ENCODE measurements at places on chromosomes 3 and 15.
A peak's percentile ranks its signal among the peaks of the same experiment; 100 is the strongest.

DNA sequence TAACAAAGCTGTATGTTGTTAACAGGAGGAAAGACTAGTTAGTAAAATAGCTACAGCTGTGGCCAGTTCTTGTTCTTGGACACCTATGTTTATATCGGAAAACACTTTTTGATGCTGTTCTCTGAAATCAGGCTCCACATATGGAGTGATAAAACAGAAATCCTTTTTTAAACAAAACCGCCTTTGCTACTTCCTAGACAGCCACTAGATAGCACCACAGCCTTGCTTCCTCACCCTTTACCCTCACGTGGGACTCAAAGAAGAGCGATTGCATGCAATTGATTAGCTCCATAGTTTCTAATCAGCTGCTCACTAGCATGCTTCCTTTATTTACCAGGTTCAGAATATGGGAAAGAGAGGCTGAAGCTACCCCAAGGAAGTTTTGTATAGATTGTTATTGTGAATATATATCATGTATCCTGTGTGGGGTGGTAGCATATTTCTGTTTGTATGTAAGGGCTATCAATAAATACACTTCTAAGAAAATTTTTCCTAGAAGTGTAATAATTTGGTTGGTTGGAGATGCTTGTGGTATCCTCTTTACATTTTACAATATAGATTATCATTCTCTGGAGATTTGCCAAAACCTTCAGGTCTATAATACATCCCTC lies 4.3 kb upstream of the MTFMT start:
- no peak for DNase-seq

DNA sequence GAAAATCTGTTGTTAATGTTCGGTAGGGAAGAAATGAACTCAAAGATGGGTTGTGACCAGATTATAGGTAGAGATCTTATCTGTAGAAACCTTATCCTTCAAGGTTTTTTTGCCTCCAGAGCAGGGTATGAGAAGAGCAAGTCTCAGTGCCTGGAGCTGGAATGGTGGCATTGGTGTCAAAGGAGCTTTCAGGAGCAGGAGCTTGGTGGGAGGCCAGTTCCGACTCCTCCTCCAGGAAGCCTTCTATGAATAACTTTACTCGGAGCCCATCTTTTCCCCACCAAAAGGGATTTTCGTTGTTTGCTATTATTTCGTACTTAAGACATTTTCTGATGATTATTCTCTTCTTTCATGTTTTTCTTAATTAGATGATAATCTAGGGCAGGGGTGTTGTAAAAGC lies 91.8 kb downstream of the GHSR start:
- no peak for DNase-seq

DNA sequence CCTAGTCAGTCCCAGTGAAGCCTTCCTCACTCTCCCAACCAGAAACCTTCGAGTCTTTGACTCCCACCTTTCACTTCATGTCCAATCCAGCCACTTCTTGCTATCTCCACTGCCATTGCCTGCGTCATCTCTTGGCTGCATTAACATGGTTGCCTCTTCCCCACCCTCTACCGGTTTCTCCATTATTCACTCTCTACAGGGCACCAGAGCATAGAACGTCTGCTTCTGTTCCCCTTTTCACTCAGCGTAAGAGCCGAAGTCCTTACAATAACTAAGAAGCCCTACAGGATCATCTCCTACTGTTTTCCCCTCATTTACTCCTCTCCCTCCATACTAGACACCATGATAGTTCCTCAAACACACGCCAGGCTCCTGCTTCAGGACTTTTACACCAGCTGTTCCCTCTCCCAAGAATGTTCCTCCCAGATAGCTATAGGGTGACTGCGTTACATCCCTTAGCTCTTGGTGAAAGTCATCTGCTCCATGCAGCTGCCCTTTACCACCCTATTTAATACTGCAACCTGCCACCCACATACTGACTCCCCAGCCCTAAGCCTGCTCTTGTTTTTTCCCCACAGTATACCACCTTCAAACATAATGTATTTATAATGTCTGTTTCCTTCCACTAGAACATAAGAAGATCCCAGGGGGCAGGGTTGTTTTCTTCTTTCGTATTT lies 30.9 kb downstream of the RCN2 start:
- no peak for DNase-seq

GRCh38 chr3:69763458-69763857 lies 24.2 kb downstream of the MITF start:
- DNase-seq, result no peak

DNA sequence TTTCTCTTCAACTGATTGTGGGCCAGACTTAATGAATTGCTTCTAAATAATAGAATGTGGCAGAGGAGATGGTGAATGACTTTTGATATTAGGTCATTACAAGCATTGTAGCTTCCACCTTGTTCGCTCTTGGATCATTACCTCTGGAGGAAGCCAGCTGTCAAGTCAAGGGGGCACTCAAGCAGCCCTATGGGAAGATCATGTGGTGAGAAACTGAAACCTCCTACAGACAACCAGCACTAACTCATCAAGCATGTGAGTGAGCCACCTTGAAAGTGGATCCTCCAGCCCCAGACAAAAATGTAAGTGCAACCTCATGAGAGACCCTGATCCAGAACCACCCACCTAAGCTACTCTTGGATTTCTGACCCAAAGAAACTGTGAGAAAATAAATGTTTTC lies 109.8 kb upstream of the TBC1D5 start:
- no peak for DNase-seq

DNA sequence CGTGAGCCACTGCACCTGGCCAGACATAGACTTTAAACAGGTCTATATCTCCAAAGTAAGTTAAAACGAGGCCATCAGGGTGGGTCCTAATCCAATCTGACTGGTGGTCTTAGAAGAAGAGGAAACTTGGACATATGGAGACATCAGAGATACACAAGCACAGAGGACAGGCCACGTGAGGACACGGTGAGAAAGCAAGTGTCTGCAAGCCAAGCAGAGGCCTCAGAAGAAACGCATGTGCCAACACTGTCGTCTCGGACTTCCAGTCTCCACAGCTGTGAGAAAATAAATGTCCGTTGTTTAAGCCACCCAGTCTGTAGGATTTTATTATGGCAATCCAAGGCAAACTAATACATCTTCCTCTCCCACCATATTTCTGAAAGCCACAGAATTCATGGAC lies 43.9 kb downstream of the MRPL46 start:
- DNase-seq, result no peak

- DNase-seq, result no peak
Measured at GRCh38 chr15:88375234-88375927, 91.8 kb downstream of the MRPL46 start.

DNA sequence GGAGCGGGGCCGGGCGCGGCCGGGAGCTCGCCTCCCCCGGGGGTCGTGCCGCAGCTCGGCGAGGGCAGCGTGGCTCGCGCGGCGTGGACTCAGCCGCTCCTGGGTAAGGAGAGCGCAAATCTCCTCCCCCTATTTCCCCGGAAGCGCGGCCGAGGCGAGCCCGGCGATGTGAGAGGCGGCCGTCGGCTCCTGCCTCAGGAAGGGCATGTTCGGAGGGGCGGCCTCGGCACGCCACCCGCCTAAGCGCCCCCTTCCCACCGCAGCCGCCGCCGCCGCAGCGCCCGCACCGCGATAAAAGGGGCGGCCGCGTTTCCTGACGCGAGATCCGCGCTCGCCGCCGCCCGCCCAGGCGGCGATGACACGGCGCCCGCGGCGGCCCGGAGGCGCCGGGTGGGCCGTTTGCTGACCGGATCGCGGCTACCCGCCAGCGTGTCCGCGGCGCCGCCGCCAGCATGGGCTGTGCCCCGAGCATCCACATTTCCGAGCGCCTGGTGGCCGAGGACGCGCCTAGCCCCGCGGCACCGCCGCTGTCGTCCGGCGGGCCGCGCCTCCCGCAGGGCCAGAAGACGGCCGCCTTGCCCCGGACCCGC lies at the start of gene PDE8A:
Gene PDE8A, plus strand, starts transcription at position 146 of the 590 bp plus-strand sequence. Its CDS starts 307 bp downstream, at position 453.
- peak; percentile 41 for DNase-seq

GRCh38 chr3:190229632-190230424 lies 92.4 kb downstream of the CLDN1 start:
- no peak for DNase-seq

DNA sequence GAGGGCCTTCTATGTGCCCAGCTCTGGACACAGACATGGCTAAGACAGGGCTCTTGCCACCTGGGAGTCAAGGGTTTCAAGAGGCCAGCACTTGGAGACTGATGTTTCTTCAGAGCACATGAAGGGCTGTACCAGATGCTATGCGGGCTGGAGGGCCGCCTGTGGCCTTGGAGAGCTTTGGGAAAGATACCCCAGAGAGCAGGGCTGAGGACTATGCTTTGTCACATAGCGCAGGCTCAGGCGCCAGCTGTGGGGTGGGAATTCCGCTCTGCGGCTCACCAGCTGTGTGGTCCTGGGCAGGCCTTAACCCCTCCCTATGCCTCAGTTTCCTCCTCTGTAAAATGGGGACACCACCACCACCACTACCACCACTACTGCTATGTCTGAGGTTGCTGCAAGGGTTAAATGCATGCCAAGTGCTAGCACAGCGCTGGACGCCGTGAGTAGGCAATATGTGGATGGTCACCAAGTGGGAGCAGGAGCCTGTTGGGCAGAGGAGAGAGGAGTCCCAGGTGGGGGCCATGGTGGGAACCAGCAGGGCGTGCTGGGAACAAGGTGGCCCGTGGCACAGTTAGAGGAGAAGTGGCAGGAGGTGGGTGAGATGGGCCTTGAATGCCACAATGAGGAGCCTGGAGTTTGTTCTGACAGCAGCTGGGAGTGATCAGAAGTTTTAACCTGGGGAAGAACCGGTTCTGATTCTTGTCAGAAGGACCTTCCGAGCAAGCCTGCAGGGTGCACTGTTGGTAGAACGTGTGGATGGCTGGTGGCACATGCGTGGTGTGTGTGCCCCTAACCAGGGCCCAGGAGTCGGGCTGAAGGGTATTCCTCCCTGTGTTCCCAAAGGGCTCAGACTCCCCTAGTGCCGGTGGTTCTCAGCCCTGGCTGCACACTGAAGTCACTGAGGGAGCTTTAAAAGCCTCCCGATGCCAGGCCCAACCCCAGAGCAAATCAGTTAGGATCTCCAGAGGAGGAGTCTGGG lies 41.7 kb downstream of the FEM1B start:
- DNase-seq, result no peak

DNA sequence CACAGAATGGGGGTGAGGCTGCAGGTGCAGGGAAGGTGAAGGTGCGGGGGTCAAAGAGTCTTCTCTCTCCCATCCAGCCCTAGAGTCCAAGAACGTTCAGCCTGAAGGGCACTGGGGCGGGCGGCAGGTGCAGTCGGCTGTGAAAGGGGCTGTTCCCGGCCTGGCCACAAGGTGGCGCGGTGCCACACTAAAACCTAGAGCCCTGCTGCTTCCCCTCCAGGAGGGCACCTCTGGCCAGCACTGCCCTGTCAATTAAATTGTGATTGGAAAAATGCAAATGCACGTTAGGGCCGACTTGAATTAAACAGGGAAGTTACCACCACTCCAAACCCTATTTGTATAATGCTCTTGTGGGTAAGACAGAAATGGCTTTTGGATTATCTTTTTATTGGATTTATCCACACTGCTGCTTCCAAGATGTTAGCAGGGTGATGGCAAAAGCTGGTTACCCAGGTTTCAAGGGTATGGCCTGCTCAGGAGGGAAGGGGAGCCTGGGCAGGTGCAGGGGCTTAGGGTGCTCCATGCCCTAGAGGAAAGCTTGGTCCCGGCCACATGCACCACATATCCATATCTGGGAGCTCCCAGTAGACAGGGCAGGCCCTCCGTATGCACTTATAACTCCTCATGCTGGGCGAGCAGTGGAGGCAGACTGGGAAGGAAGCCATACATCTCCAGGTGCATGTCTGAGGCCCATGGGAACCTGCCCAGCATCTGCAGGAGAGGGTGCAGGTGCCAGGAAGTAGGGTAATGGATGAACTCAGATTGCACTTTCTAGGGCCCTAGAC lies 119.8 kb downstream of the ADCY5 start:
- peak; percentile 75 for DNase-seq

DNA sequence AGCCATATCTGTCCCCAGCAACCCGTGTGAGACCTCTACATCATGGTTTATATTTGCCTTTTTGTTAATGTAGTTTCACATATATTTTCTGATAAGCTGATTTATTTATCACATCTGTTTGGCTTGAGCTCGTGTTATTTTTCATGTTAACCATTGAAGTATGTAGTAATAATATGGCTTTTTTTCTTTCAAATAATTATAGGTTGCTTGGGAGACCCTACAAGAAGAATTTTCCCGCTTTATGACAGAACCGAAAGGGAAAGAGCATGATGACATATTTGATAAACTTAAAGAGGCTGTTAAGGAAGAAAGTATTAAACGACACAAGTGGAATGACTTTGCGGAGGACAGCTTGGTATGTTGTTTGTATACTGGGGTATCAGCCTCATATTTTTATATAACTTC lies 63.9 kb downstream of the OPA1 start:
- no peak for DNase-seq

All from stimulated activated CD4-positive, alpha-beta T cell treated with anti-CD3 and anti-CD28 coated beads, Interleukin-2, amount 100 ng/mL, for 48 hours (primary cell).